ENCODE measurements at places on chromosomes 2 and 18.

- DNase-seq, result no peak
Measured at GRCh38 chr2:240420206-240421104, 15.0 kb upstream of the GPC1 start.

GRCh38 chr2:27147935-27148334 is 869 bp upstream of the TCF23 start:
- DNase-seq, result no peak

DNA sequence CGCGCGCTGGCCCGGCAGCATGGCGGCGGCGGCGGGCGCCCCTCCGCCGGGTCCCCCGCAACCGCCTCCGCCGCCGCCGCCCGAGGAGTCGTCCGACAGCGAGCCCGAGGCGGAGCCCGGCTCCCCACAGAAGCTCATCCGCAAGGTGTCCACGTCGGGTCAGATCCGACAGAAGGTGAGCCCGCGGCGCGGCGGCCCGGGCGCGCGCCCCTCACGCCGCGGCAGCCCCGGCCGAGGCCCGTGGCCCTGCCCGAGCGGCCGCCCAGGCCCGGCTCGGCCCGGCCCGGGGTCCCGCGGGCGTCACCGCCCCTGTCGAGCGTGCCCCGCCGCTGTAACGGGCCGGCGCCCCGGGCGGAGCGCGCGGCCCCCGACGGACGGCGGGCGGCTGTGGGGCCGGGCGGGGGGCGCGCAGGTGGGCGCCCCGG is 218 bp downstream of the DGKD start:
- no peak for DNase-seq

GRCh38 chr2:135182190-135182589 is 130.1 kb downstream of the RAB3GAP1 start:
- no peak for DNase-seq

DNA sequence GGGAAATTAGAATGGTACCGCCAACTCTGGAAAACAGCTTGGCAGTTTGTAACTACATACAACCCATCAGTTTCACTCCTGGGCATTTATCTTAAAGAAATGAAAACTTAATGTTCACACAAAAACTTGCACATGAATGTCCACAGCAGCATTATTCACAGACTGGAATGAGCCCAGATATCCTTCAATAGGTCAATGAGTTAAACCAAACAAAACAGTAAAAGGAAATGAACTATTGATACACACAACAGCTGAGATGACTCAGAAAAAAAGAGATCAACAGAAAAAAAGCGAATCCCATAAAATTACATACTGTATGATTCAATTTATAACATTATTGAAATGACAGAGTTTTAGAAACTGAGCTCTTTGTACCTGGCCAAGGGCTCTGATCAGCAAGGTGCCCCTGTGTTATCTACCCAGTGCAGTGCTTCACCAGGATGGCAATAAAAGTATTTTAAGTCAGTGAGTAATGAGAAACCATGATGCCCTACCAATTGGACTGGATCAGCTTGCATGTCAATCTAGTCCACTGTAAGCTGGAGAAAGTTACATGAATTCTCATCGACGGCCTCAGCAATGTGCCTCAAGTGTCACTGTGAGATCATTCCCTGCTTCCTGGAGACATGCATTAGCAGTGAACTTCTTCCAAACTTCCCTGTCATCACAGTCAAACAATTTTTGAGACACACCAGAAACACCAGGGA is 21.9 kb downstream of the TMEM237 start:
- no peak for DNase-seq

DNA sequence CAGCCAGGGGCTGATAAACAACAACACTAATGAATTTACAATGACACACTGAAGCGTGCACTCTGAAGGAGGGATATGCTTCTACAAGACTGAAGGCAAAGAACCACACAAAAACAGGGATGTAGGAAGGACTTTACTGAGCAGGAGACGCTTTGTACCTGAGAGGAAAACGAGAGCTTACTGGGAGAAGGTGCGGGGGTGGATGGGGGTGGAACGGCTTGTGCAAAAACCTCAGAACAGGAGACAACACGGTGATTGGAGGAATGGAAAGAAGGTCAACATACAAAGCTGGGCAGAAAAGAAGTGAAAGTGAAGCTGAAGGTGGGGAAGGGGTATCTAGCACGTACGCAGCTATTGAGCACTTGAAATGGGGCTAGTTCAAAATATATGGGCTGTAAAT is 93.1 kb downstream of the SLC8A1 start:
- DNase-seq, result no peak

GRCh38 chr2:64128943-64129391 is 15.3 kb downstream of the PELI1 start:
- DNase-seq, result no peak

- DNase-seq, result no peak
Measured at GRCh38 chr18:48742706-48743475, 204.1 kb downstream of the CTIF start.

- DNase-seq, result no peak
Measured at GRCh38 chr2:134949981-134950708, 31.5 kb downstream of the CCNT2 start.

DNA sequence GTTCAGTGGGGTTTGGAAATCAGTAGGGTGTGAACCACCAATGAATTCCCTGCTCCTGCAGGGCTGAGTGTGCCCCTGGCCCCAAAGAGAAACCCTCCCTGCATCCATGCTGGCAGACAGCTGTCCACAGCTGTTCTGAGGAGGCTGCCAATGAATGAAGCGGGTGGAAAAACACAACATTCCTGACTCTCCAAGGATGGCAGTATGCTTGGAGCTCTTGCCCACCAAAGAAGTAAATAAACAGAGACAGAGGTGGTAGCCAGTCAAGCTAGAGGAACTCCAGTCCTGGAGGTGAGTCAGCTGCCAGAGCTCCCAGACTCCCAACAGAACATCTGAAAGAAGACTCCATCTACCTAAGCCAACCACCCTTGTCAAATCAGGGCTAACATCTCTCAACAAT is 6.2 kb downstream of the ZBTB7C start:
- no peak for DNase-seq

- no peak for DNase-seq
Measured at GRCh38 chr2:31067259-31067658, 71.0 kb downstream of the GALNT14 start.
